ENCODE measurements at places on chromosomes 5 and 9. TPM values are rescaled to one million over a fixed set of nuclear protein-coding genes. Genes with fewer than 3 reads are reported as not detected.

- DNase-seq, result no peak
These were observed 108.5 kb downstream of the DOCK2 start for GRCh38 chr5:169745441-169746146.

DNA sequence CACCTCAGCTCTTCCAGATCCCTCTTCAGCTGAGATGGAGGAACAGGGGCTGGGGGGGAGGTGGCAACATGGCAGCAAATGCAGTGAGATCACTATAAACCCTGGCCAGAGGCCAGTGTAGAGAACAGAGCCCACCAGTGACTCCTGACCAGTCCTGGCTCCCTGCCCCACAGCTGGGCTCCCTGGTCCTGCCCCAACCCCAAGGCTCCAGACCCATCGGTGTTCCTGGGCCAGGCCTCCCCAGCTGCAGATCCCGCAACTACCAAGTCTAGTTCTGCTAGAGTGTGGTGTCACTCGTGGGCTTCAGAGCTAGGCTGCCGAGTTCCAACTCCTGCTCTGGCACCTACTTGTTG is 16.8 kb downstream of the AKNA start:
- no peak for DNase-seq

GRCh38 chr5:139817362-139817761 is 21.8 kb downstream of the PSD2 start:
- no peak for DNase-seq

GRCh38 chr5:158534203-158534602 is 565.5 kb downstream of the EBF1 start:
- no peak for DNase-seq

DNA sequence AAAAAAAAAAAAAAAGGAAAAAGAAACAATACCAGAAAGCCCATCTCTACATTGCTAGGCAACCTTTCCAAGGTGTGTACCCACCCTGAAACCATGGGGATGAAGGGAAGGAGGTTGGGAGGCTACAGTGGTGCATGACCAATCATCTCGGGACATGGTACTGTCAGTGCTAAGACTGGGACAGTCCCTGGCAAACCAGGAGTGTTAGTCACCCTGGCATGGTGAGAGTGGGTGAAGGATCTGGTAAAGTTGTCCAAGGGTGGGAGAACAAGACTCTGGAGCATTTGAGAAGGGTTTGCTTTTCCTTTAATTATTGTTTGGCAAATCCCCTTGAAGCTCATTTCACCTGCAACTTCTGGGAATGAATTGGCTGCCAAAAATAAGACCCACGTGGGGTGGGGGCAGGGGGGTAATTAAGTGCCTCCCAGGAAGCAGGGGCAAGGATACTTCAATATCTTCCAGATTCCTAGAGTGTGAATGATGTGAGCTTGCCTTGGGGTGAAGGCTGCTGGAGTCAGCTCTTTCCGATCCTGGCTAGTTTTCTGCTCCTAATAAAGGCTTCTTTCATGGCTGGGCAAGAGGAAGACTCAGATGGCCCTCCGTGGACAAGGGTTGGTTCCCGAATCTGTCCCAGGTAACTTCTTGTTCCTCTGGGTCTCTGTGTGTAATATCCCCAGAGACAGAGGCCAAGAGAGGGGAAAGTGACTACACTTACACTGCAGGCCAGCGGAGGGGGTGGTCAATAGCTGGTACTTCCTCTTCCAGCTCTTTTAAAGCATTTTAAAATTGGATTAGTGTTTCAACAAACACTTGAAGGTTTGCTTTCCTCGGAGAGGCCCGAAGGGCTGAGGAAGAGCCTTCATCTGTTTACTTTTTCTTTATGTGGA is 61.6 kb upstream of the SPRY4 start:
- no peak for DNase-seq

The NR4A3 gene
- total RNA-seq, result 4.1 TPM

The FBN2 gene
- total RNA-seq, result 10.0 TPM

The GPX3 gene
- 537 TPM for total RNA-seq

DNA sequence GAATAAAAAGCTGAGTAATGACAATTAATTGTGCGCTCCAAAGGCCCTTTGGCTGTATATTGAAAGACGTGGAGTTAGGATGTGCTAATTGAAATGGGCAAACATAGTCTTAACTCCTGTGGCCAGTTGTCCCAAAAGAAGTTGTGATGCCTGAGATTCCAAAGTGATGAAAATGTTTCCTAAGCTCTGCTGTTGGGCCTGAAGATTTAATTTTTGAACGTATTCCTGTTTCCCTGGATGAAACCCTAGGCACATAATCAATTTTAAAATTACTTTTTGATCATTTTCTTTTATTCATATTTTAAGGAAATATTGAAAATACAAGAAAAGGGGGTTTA is 87.9 kb downstream of the PRDM6 start:
- DNase-seq, result no peak

GRCh38 chr5:96919754-96920197 is 16.1 kb upstream of the LNPEP start:
- DNase-seq, result no peak

The PTGER4 gene
- 6.6 TPM for total RNA-seq

GRCh38 chr5:93704996-93705395 is 36.4 kb downstream of the POU5F2 start:
- DNase-seq, result no peak

DNA sequence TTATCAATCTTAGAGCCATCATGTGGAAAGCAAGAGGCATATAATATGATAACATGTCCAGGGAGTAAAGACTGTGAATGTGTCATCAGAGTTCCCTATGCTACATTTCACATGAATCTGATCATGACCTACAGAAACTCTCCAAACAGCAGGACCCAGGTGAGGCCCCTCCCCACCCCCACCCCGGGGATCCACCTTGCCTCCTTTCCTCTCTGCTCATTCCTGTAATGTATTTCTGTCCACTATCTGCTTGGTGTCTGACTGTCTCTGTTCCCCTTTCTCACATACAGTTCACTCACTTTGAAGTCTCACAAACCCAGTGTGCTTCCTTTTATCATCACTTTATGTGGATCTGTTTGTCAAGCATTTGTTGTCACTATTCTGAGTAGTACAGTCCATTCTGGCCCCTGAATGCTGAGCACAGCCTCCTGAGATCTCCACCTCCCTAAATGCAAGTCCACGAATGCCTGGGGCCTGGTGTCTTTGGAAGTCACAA is 76.4 kb upstream of the SMARCA2 start:
- no peak for DNase-seq

GRCh38 chr9:96875461-96876142 is 21.3 kb upstream of the ZNF782 start:
- peak; percentile 65 for DNase-seq

GRCh38 chr9:128916204-128916603 is 4.6 kb upstream of the PHYHD1 start:
- peak; percentile 75 for DNase-seq

- DNase-seq, result no peak
These were observed 4.3 kb downstream of the CNOT8 start for GRCh38 chr5:154862766-154863165.

- DNase-seq, result no peak
These were observed 168.7 kb downstream of the XRCC4 start for GRCh38 chr5:83246071-83246470.

GRCh38 chr5:146199176-146199815 is 4.1 kb upstream of the RBM27 start:
- DNase-seq, result no peak

- DNase-seq, result no peak
These were observed 85.6 kb downstream of the PTTG1 start for GRCh38 chr5:160507221-160507721.

The NSUN2 gene
- total RNA-seq, result 33.5 TPM

The ECSCR gene
- total RNA-seq, result 20.6 TPM

The TERT gene
- not detected for total RNA-seq

The TMEM174 gene
- not detected for total RNA-seq

DNA sequence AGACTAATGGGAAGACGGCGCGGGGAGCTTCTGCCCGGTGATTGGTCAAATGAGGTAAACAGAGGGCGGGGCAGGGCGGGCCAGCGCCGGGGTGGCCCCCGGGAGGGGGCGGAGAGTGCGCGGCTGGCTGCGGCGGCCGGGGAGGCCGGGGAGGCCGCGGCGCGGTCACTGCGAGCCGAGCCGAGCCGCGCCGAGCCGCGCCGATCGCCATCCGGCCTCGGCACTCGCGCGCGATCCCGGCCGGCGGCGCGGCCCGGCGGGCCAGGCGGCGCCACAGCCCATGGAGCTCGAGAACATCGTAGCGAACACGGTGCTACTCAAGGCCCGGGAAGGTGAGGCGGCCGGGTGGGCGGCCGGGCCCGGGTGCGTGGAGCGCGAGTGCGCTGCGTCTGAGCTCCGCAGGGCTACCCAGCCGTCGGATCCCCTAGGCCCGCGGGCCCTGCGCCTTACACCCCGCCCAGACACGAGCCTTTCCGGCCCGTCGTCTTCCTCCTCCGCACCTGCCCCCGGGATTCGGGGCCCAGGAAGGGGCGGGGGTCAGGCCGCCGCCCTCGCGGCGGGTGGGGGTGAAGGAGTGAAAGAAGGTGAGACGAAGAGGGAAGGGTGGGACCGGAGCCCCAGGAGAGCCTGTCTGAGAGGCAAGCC is at the start of gene GRK6:
Gene GRK6 (plus strand): TSS at position 111 of the 645 bp plus-strand sequence. CDS start 170 bp downstream, at position 281.
- no peak for DNase-seq

The HMMR gene
- 0.72 TPM for total RNA-seq

The ENTREP1 gene
- total RNA-seq, result 21.3 TPM

The RANBP17 gene
- 3.9 TPM for total RNA-seq

DNA sequence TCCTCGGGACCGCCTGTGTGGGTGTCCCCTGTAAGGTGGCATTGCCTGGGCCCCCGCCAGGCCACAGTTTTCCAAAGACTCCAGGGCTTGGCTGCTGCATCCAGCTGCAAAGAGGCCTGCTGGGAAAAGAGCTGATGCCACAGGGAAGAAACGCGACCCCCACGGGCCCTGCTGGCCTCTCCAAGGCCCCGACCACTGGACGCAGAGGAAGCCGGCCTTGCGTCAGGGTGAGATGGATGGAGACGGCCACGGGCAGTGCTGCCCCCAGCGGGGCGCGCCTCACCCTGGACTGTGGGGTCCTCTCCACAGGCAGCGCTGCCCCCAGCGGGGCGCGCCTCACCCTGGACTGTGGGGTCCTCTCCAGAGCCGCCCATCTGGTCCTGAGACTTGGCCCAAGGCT is 21.3 kb upstream of the SLC6A19 start:
- DNase-seq, result peak; percentile 25

- DNase-seq, result no peak
These were observed 115.2 kb upstream of the WWC1 start for GRCh38 chr5:168176251-168176650.

The RANBP3L gene
- 0.50 TPM for total RNA-seq

GRCh38 chr9:94135222-94135621 is 51.0 kb downstream of the PTPDC1 start:
- no peak for DNase-seq

GRCh38 chr5:68408345-68408871 is 192.9 kb downstream of the PIK3R1 start:
- no peak for DNase-seq

GRCh38 chr5:148141645-148142044 is 26.7 kb upstream of the SPINK14 start:
- DNase-seq, result no peak
